ENCODE measurements at places on chromosomes 4 and X.
A peak's percentile ranks its signal among the peaks of the same experiment; 100 is the strongest.

DNA sequence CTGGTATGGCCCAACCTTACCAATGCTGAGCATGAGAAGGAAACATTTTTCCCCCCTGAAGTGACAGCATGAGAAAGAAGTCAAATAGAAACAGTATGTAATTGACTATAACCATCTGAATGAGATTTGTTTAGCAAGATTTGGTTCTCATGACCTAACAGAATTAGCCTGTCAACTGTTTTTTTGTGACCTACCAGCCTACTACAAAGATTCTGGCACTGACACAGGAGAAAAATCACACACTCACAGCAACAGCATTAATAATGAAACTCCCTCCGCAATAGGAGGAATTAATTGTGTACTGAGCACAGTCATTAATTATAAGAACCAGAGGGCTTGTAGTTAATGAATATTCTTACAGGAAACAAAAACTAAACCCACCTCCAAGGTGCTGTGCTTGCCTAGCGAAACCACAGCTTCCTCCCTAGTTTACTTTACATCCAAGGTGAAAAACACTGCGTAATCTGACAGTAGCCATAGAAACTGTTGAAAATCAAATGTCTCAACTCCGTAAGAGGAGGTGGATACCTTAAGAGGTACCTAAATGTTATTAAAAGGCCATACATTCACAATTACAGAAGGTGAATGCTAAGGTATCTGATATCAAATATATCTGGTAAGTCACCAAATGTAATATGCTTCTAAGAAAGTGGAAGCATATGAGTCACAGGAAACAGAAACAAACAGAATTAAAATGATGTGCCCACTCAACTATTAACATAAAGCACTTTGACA is 34.9 kb downstream of the MMRN1 start:
- DNase-seq: no peak

- no peak for DNase-seq
Measured at GRCh38 chr4:87957061-87957460, 18.5 kb upstream of the SPP1 start.

DNA sequence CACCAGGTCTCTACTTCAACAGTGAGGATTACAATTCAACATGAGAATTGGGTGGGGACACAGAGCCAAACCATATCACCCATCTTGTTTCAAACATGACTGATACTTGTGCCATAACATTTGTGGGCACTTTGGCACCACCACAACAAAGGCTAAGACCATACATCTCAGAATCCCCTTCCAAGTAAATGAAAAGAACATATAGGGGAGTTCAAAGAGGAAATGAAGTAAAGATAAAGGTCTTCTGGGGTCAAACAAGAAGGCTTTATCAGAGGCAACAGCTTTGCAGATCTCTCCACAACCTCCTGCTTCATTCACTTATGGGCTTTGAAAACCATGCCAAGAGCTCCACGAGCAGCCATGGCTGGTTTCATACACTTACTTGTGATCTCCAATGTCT is 122.7 kb downstream of the ANKRD50 start:
- no peak for DNase-seq

- DNase-seq: peak; percentile 61
Measured at GRCh38 chrX:13750204-13750603, 15.7 kb downstream of the OFD1 start.

GRCh38 chrX:132559101-132559500 is 70.3 kb upstream of the MBNL3 start:
- DNase-seq: no peak

GRCh38 chr4:164423819-164424218 is 330.1 kb upstream of the SMIM31 start:
- DNase-seq: no peak
